ENCODE measurements at places on chromosomes 13 and 19. TPM values are rescaled to one million over a fixed set of nuclear protein-coding genes. Genes with fewer than 3 reads are reported as not detected.

The GPC6 gene
- total RNA-seq: 4.1 TPM

The TTC9B gene
- not detected for total RNA-seq

The CASP14 gene
- total RNA-seq: not detected

The KIR3DL2 gene
- total RNA-seq: not detected
